ENCODE measurements at places on chromosomes 7 and 10.

DNA sequence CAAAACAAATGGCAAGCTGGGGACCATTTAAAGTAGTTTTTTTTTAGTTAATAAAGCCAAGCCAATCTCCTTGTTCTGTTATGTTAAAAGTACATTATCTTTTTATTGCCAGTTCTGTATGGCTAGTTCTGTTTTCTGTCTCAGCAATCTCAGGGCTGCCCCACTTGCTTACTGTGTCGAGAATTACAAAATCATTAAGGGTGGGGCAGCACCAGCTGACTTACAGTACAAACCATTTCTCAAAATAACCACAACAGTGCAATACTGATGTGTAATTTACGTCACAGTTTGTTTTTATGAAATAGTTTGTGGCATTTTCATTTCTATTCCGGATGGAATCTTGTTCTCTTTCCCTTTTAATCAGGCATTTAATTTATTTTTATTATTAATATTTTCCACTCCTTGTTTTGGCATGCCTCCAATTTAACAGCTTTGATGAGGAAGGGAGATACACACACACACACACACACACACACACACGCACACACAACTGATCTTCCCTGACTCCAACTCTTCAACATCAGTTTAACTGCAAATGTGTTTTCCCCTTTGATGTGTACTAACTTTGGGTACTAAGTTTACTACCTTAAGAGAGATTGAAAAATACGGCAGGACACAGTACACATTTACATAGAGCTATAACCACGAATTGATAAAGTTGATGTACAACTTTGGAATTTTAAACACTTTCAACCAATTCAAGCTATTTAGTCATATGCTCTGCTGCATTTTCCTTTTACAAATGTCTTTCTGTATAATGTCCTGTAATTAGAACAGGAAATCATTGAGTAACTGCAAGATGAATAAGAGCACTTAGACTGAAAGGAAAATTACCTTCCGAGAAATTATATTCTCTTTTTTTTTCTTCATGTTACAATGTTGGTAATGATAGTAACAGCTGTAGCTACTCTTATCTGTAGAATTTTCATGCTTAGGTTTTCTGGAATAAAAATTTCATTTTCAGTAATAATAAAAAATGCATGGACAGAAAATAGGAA lies 91.5 kb downstream of the ARID5B start:
- peak; percentile 58 for DNase-seq

- no peak for DNase-seq
Observed at GRCh38 chr7:39605087-39605486, 18.3 kb upstream of the RALA start.

GRCh38 chr10:57249615-57250281 lies 888.7 kb upstream of the ZWINT start:
- no peak for DNase-seq

GRCh38 chr7:84492098-84493034 lies 297.8 kb upstream of the SEMA3A start:
- DNase-seq, result no peak

GRCh38 chr10:6299234-6299633 lies 96.5 kb downstream of the PFKFB3 start:
- no peak for DNase-seq

GRCh38 chr10:21953585-21954057 lies 49.9 kb downstream of the DNAJC1 start:
- peak; percentile 85 for DNase-seq

DNA sequence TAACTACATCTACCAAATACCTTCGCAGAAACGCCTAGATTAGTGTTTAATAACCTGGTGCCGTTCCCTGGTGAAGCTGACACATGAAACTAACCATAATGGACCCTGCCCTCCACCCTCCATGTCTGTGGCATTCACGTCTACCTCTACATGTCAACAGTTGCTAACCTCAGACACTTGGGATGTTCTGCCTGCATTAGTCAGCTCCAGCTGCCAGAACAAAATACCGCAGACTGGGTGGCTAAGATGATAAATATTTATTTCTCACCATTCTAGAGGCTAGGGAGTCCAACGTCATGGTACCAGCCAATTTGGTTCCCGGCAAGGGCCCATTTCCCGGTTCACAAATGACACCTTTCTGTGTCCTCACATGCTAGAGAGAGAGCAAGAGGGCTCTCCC lies 118.5 kb upstream of the CHST15 start:
- DNase-seq, result no peak

DNA sequence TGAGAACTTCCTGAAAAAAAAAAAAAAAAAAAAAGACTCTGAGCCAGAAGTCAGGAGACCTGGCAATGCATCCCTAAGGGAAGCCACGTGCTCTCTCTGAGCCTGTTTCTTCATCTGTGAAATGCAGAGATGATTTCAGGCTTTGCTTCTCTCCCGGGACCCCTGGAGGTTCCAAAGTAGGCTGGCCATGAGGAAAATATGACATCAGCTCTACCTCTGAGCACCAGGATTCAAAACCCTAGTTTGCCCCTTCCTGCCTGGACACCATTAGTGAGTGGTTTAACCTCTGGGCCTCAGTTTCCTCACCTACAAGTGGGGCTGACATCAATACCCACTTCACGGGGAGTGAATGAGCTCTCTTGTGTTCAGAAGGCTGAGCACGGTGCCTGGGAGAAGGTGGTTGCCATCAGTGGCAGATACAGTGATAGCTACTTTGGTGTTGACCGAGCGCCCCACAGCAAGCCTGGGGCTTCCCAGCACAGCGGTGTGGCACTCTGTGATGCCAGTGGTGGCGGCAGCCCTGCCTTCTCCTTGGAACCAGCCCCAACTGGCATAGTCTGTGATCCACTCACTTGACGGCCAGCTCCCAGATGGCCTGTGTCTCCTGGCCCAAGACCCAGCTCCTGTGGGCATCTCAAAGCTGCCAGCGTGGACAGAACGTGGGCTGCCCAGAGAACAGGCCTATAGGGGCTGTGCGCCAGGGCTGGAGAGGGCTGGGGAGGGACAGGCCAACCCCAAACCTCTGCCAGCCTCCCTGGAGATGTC lies 153.1 kb upstream of the UNC5B start:
- no peak for DNase-seq

DNA sequence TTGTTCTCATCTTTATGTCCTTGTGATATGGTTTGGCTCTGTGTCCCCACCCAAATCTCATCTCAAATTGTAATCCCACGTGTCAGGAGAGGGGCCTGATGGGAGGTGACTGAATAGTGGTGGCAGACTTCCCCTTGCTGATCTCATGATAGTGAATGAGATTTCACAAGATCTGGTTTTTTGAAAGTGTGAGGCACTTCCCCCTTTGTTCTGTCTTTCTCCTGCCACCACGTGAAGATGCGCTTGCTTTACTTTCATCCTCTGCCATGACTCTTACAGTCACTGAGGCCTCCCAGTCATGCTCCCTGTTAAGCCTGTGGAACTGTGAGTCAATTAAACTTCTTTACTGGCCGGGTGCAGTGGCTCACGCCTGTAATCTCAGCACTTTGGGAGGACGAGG lies 161.0 kb downstream of the HERPUD2 start:
- no peak for DNase-seq

GRCh38 chr10:75904499-75905283 lies 473.3 kb downstream of the LRMDA start:
- DNase-seq, result no peak

DNA sequence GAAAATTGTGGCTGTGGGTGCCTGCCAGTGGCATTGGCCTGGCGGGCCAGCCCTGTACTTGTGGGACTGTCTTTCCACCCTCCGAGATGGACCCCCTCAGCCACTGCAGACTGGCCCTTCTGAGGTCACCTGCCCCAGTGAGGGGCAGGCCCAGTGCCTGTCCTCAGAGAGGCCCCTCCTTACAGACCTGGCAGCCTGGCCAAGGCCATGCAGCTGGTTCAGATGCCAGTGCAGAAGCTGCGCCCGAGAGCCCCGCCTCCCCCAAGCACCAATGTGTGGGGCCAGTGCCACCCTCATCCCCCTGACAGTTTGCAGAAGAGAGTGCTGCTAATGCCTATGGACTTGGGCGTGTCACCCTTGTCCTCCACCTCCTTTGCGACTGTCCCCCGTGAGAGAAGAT lies 10.0 kb downstream of the ZNF316 start:
- DNase-seq, result no peak

- no peak for DNase-seq
Observed at GRCh38 chr10:94000638-94001415, 7.1 kb downstream of the PLCE1 start.

DNA sequence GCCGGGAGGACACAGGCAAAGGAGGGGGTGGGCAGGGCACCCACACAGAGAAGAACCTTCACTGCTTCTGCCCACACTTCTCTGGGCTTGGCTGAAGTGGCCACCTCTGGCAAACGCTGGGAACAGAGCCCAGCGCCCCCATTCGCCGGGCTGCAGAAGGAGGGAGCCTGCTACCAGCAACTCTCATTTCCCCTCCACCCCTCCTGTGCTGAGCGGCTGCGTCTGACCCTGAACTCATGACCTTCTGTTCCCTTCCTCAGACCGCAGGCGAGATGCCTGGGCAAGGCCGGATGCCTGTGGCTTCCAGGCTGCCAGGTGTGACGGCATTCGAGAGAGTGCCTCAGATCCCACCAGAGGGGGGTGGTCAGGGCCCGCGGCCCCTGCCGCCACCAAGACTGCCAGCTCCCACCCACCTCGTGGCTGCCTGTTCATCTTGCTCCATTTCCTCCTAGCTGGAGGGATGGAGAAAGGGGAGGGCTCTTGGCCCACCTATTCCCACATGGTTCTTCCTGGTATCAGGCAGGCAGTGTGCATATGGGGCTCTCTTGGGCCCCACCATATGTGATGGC lies 19.8 kb downstream of the DNAJB12 start:
- DNase-seq, result no peak

DNA sequence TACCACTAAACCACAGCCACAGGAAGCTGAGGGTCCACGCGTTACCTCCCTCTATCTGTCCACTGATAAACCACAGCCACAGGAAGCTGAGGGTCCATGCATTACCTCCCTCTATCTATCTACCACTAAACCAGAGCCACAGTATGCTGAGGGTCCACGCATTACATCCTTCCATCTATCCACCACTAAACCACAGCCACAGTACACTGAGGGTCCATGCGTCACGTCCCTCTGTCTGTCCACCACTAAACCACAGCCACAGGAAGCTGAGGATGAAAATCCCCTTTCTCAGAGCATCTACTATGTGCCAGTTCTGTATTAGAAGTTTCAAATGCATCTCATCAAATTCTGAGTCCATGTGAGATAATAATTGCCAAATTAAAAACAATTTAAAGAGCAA lies 589.3 kb downstream of the DNAJB6 start:
- no peak for DNase-seq

- DNase-seq, result no peak
Observed at GRCh38 chr10:100289641-100290040, 3.2 kb upstream of the BLOC1S2 start.

DNA sequence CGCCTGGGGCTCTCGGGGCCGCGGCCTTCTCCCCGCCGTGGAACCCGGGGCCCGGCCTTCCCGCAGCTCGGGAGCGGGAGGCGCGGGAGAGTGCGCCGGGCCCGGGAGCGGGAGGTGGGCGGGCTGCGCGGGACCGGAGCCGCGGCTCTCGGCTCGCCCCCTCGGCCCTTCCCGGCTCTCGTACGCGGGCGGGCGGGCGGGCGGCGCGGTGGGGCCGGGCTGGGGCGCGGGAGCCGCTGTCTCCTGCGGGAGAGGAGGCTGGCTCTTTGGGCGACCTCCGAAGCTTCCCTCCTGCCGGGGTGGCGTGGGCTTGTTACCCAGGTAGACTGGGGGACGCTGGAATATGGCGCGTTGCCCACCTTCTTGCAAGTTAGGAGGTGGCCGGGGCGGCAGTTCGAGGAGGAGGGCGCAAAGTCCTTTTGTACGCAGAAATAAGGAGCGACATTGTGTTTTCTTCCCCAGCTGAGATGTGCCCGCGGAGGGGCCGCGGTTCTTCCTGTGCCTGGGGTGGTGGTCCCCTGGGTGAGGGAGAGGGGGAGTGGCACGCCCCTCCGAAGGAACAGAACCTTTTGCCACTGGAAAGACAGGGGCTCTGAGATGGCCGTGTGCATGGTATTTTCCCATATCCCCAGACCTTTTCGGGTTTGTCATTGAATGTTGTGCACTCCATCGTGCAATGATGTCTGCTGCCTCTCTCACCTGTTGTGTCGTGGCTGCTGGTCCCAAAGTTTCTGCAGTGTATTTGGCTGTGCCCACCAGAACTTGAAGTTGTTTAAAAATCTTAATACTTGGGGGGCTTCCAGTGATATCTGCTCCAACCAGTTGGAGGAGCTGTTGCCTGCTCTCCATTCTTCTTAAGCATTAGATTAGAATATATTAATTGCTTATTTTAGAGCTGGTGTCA lies 844 bp downstream of the NRF1 start:
- DNase-seq, result peak; percentile 21

- no peak for DNase-seq
Observed at GRCh38 chr10:33410096-33410859, 75.8 kb upstream of the NRP1 start.

- DNase-seq, result no peak
Observed at GRCh38 chr7:158125721-158126120, 461.9 kb downstream of the PTPRN2 start.

- no peak for DNase-seq
Observed at GRCh38 chr10:55374060-55374459, 573.0 kb upstream of the PCDH15 start.

DNA sequence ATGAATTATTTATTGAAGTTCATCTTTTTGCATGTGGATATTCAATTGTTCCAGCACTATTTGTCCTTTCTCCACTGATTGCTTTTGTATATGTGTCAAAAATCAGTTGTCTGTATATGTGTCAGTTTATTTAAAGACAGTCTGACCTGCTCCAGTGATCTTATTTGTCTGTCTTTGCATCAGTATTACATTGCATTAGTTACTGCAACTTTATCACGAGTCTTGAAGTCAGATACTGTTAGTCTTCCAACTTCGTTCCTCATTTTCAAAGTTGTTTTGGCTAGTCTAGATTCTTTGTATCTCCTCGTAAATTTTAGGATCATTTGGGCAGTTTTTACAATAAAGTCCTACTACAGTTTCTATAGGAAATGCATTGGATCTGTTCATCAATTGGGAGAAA lies 166.4 kb downstream of the CELF2 start:
- no peak for DNase-seq

DNA sequence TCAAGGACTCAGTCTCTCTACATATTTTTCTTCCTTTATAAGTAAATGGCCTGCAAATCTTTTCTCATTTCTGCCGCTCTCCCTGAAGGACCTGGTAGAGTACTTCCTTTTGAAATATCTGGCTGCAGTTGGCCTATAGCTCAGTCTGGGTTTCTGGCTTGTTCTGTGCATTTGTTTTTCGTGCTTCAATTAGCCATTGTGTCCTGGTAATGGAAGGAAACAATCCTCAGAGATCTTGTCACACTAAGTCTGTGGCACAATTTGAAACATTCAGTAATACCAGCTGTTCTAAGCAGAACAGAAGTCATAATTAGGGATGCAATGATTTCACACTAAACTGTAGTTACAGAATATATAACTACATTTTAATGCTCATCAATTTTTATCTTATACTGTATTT lies 545.0 kb downstream of the NRG3 start:
- DNase-seq, result no peak

GRCh38 chr7:151744656-151745638 lies 132.0 kb downstream of the PRKAG2 start:
- DNase-seq, result peak; percentile 72

DNA sequence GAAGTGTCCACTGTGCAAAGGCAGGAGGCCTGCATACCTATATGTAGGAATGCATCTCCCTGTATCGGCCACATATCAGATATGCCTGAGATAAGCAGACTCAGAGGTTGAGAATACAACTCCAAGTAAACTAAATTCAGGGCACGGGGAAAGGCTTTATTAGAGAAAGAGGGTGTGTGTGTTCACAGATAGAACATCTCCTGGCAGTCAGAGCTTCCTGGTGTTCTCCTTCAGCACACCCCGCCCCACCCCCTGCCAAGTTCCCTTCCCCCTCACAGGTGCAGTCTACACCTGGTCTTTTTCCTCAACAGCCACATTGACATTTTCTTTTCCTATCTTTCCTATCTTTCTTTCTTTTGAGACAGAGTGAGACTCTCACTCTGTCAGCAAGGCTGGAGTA lies 17.1 kb downstream of the GBX1 start:
- DNase-seq, result no peak
